H4 (cell line): ENCODE measurements at places on chromosomes 2 and 18.

- no peak for DNase-seq
Observed at GRCh38 chr2:16069663-16069932, 129.2 kb downstream of the MYCN start.

DNA sequence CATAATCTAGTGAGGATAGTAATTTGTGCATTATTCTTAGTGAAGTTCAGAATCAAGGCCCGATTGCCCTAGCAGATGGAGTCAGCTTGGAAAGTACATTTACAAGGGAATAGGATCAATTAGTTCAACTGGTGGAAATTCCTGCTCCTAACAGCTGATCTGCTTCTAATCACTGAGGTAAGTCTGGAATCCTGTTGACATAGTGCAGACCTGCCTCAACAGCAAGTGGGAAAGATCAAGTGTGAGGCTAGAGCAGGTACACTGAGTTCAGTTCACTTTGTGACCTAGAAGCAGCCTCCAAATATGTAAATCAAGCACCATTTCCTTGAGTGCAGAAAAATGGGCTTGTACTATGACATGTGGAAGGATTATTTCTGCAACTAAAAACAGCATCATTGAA is 111.2 kb upstream of the NOSTRIN start:
- no peak for DNase-seq

DNA sequence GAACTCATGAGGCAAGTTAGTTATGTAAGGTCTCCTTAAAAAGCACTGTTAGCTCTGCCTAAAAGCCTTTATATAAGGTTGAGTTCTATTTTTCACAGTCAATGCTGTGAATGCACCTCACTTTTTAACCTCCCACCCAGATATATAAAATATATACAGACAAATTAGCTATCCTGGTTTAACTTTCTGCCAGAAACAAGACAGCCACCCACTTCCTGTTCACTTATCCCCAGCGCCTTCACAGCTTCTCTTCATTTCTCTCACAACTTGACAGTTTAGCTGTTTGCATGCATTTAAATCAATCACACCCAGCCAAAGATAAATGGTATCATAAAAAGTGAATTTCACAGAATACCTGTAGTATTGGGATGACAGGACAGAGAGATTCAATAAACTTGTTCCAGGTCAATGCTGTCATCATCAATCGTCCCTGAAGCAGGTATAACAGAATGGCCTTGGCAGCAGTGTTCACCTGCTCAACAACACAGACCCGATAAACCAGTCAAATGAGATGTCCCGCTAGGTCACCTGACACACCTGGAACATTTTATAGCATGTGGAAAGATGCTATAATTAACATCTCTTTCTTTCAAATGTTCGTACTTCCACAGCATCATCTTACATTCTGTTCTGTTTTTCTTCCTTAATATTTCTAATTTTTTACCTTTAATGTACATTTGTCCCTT is 55.7 kb downstream of the RTTN start:
- no peak for DNase-seq

DNA sequence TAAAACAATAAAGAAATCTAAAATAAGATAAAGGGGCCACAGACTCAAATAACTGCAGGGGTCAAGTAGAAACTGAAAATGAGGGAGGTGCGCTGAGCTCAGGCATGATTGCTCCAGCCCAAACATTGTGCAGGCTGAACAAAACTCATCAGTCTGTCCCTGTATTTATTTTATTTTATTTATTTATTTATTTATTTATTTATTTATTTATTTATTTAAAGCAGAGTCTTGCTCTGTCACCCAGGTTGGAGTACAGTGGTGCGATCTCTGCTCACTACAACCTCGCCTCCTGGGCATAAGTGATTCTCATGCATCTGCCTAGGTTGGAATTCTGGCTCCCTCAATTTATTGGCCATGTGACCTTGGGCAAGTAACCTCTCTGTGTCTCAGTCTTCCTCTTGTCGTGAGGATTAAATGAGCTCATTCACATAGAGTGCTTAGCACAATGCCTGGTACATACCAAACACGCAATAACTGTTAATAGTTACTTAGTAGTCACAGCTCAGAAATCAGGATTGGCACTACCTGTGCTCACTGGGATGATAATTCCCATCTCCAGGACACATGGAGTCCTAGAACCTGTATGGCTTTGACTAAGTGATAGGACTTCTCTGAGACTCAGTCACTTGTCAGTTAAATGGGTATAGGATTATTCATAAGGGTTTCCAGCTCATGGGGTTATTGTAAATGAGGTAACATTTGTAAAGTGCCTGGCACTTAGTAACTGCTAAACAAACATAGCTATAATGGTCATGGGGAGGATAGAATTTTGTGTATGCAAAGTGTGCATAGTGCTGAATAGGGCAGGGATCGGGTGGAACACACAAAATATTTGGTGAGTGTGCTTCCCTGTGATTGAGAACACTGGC is 6.0 kb downstream of the SPEG start:
- DNase-seq = no peak

GRCh38 chr2:98608962-98609604 is 694 bp downstream of the UNC50 start:
- DNase-seq = no peak

DNA sequence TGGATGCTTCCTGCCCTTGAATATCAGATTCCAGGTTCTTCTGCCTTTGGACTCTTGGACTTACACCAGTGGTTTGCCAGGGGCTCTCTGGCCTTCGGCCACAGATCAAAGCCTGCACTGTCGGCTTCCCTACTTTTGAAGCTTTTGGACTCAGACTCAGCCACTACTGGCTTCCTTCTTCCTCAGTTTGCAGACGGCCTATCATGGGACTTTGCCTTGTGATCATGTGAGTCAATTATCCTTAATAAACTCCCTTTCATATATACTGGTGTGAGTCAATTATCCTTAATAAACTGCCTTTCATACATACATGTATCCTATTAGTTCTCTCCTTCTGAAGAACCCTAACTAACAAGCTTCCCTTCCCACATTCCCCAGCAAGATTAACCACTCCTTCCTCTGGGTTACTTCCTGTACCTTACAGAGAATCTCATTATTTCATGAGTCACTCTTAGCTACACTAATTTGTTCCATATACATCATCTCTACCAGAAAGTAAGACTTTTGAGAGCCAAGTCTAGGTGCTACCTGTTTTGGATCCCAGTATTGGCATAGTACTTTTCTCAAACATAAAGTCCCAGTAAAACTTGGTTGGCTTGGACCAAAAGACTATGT is 31.3 kb upstream of the LRATD1 start:
- peak; percentile 15 for DNase-seq

DNA sequence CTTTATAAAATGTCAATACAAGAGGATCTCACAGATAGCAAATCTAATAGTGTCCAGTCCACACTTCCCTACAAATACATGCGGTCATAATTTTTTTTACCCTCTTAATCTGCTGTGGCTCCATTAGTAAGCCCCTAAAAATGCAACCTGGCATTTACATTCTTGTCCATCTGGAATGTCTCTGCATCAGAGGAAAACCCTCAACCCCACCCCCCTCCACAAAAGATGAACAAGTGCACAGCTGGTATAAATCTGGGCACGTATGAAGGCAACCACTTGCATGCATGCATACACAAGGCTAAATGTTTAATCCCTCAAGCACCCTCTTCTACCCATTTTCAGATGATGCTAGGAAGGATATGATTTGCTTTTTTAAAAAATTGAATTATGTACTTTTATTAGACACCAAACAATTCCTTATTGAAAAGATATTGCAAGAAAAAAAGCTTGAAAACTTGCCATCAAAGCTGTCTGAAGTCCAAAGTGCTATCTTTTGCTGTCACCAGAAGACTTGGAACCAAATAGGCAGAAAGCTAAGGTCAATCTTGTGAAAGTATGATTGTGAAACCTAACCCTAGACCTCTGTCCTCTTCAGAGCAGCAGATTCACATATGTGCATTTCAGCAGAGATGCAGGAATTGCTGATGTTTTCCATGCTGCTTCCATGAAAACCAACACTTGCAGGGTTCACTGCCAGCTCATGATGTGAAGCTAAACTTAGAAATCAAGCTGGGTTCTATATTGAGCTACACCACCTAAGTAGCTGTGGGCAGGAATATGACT is 39.0 kb downstream of the IRS1 start:
- peak; percentile 9 for DNase-seq
